ENCODE measurements at places on chromosomes 1 and 21.

DNA sequence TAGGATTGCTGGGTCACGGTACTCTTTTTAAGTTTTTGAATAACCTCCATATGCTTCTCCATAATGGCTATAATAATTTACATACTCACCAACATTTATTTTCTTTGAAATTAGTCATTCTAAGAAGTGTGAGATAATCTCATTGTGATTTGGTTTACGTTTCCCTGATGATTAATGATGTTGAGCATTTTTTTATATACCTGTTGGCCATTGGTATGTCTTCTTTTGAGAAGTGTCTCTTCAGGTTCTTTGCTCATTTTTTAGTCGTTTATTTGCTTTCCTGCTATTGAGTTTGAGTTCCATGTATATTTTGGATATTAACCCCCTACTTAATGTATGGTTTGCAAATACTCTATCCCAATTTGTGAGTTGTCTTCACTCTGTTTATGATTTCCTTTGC is 9.3 kb downstream of the RNF187 start:
- no peak for DNase-seq

GRCh38 chr1:193417403-193417802 is 231.0 kb upstream of the B3GALT2 start:
- no peak for DNase-seq

GRCh38 chr1:94178901-94179300 is 58.0 kb upstream of the ABCA4 start:
- no peak for DNase-seq

DNA sequence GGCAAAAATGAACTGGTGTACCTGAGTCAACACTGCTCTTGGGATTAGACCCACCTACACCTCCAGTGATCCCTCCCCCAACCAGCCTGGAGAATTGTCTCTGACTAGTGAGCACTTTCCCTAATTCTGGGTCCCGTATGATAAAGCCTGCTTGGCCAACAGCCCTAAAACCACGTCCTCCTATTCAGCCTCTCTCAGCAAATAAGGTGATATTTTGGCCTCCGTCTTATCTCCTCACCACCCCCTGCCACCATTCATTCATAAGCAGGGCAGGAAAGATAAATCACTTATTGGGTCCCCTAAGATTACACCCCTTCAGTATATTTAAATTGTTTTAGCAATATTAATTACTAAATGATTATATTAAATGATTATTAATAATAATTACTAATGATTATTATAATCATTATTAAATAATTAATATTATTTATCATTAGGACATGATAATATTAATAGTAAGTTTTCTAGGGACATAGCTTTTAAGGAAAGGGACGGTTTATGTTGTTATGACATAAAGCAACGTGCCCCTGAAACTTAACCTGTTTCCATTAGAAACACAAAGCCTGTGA is 108.0 kb downstream of the DUSP10 start:
- DNase-seq = no peak

DNA sequence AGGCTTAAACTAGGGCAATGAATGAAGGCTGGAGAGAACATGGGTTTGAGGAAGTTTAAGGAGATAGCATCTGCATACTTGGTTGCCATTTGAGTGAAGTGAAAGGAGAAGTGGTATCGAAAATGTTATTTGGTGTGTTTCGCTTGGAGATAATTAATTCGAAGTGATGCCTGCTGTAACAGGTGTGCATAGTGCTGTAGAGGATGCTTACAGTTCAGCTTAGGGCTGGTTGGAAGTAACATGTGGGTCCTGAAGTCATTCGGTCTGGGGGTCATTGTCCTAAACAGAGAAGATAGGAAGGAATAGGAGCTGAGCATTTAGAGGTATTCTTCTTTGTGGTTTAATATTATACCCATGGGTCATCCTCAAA is 301 bp upstream of the NUDT17 start:
- DNase-seq = no peak

- peak; percentile 66 for DNase-seq
Observed at GRCh38 chr1:50109647-50110075, 941 bp downstream of the ELAVL4 start.

DNA sequence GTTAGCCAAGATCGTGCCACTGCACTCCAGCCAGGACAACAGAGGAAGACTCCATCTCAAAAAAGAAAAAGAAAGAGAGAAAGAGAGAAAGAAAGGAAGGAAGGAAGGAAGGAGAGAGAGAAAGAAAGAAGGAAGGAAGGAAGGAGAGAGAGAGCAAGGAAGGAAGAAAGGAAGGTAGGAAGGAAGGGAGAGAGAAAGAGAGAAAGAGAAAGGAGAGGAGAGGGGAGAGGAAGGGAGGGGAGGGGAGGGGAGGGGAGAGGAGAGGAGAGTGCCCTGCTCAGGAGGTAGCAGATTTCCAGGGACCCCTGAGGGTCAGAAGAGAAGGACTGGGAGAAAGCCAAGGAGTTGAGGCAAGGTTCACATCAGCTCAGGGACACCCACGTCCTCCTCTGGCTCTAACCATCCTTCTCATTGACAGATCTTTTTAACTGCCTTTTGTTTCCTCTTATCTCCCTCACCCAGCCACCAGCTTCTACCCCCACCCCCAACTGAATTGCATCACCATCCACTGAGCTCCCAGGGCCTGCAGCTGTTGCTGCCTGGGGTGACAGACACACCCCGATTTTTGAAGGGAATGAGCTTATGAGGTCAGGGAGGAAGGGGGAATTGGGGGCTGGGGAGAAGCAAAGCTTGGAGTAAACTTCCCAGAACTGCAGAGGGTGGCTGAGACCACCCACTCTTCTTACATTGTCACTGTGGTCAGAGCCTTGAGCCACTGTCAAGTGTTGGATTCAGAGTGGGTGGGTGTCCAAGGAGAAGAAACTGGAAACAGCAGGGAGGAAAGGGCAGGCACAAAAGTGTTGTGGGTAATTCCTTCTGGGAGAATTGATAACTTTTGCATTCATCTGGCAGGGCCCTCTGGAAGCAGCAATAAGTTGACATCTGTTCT is 91.6 kb downstream of the GLUL start:
- DNase-seq = peak; percentile 50

DNA sequence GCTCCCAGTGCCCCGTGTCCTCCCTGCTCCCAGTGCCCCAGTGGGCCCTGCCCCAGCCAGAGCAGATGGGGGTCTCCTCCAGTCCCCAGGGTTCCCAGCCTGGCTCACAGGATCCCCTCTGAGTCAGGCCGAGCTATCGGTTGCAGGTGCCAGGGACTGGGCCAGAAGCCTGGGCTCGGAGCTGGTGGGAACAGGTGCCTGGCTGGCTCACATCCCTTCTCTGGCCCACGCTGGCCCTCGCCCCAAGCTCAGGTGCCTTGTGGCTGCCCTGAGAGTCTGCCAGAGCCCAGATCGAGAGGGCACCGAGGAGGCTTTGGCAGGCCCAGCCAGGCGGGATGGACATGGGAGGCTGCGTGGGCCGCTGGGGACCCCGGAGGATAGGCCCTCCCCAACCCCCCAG is 18.9 kb downstream of the PLCH2 start:
- DNase-seq = no peak

Measured in posterior cingulate gyrus (tissue), 11 donors.